ENCODE measurements at places on chromosomes 3 and 15.
A peak's percentile ranks its signal among the peaks of the same experiment; 100 is the strongest.

DNA sequence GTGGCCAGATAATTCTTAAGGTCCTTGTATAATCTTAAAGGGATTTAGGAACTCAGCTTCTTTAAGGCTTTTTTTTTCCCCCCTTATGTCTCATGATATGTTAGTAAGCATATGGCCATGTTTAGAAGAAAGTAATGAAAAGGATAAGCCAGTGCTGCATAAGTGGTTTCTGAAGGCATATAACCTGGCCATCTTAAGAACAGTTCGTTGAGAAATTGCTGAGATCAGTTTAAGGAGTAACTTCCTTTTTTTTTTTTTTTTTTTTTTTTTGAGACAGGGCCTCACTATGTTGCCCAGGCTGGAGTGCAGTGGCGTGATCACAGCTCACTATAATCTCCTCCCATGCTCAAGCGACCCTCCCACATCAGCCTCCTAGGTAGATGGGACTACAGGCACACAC, 51.7 kb downstream of the UBE2E2 start:
- DNase-seq = no peak

DNA sequence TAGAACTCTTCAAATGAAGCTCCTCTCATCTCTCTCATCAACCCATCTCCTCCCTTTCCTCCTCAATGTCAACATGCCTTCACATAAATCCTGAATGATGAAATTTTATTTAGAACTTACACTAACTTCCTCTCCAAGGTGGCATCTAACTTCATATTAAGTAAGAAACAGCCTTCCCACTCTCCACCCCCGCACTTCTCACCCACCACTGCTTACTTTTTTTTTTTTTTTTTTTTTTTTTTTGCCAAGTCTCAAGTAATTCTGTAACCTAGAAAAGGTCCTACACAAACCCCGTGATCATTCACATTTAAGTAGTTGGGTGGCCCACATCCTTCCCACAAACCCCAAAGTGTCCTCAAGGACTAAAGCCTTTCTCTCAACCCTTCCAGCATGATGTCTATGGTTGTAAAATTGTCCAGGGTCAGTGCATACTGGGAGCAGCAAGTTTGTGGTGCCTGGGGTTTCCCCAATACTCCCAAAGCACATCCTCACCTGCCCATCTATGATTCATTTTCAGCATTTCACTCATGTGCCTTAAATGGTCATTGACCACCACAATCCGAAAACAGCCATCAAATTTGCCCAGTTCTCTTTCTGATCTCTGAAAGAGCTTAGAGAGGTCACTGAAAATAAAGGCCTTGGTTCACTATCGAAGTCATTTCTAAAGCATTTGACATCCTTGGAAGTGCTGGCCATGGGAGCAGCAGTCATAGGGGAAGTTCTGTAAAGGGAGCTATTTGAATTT, 47.2 kb downstream of the CD86 start:
- DNase-seq = peak; percentile 36

GRCh38 chr3:105042586-105042985, 324.1 kb upstream of the ALCAM start:
- DNase-seq = no peak

GRCh38 chr3:100209948-100210771, 50.6 kb upstream of the TBC1D23 start:
- DNase-seq = no peak

GRCh38 chr15:37105889-37106288, 5.5 kb upstream of the MEIS2 start:
- no peak for DNase-seq

DNA sequence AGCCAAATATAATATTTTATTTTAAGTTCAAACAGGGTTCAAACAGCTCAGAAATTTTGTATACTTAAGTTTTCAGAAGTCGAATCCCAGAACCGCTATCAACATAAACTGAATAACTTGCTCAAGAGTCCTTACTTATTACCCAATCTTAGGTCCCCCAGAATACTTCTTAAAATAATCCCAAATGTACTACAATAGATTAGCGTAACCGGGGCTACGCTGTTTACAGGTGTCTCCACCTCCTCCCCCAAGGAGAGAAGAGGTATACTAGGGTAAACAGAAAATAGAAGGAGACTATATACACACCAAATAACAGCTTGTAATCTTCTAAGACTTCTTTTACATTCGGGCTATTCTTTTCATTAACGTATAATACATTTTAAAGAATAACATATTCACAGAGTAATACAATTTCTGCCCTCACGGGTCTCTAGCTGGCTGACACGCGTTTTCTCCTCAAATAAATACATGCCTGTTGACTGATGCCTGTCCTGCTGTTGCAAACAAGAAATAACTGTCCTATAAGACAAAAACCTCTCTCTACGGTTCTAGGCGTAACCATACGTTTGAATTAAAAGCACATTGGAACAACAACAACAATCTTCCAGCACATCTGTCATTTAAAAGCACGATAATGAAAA, 1.3 kb downstream of the DENND4A start:
- DNase-seq = peak; percentile 14

GRCh38 chr3:122795674-122796195, 866 bp downstream of the SLC49A4 start:
- no peak for DNase-seq

DNA sequence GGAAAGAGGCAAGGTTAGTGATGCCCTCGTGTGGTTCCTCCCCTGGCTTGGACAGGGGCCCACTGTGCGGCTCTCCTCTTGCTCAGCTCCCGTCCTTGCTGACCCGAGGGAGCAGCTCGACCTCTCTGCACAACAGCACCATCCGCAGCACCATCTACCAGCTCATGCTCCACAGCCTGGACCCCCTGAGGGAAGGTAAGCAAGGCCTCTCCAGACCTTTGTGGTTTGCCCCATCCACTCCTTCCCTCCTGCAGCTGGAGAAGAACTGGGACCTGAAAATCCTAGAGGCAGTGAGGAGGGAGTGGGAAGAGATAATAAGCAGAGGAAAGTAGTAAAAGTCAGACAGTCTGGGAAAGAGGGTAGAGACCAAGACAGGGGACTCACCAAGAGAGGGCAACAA, 17.8 kb downstream of the SLC24A1 start:
- no peak for DNase-seq

DNA sequence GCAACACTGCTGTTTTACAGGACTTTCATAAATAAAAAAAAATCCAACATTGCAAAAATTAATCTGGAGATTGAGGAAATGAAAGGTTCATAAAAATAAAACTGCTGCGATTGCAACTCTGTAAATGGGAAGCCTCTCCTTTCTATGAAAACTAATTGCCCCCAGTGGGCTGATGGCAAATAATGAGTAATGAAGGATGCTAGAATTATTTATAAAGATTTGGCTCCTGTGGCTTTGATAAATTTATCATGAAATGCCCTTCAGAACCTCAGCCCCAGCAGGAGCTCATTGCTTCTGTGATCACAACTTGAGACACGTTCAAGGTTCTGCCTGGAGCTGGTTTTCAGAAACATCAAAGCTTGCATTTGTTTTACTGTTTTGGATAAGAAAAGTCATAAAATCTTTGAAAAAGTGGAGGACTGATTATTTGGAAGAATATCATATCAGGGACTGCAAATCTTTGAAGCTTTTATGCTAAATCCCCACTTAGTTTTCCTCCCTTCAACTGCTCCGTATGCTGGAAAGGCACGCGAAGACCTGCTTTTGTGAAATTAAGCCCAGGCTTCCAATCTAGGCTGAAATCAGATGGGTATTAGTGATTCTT, 24.5 kb upstream of the LYZL4 start:
- no peak for DNase-seq

- DNase-seq = no peak
These were observed 98.9 kb downstream of the APBA2 start for GRCh38 chr15:28984421-28985315.

DNA sequence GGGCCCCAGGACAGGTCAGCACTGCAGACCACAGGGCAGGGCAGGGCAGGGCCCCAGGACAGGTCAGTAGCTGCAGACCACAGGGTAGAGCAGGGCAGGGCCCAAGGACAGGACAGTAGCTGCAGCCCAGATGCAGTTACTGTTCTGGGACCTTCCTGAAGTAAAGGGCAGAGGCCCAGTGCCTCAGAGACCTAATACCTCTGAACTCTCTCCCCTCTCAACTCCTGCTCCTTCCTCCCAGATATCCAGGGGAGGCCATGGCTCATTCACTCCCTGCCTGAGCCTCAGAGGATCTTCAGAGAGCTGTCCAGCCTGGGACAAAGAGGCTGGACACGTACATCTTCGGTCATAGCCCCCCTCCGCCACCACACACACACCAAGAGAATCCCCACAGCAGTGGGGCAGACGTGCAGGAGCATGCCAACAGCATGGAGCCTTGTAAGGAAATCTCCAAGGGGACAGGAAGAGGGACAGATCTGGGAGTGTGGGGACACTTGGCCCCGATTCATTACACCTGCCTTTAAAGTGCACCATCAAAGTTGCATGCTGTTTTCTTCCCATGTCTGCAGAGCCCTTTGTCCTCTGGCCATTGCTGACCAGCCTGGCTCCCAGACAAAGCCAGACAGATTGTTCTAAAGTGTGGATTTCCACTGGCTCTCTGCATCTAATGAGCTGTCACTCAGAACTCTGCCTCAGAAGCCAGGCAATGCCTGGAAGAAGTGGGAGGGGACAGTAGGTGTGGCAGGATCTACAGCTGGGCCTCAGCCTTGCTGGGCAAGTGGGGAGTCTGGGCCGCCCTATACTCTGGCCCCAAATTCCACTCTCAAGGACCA, 24.2 kb upstream of the BUB1B start:
- no peak for DNase-seq

DNA sequence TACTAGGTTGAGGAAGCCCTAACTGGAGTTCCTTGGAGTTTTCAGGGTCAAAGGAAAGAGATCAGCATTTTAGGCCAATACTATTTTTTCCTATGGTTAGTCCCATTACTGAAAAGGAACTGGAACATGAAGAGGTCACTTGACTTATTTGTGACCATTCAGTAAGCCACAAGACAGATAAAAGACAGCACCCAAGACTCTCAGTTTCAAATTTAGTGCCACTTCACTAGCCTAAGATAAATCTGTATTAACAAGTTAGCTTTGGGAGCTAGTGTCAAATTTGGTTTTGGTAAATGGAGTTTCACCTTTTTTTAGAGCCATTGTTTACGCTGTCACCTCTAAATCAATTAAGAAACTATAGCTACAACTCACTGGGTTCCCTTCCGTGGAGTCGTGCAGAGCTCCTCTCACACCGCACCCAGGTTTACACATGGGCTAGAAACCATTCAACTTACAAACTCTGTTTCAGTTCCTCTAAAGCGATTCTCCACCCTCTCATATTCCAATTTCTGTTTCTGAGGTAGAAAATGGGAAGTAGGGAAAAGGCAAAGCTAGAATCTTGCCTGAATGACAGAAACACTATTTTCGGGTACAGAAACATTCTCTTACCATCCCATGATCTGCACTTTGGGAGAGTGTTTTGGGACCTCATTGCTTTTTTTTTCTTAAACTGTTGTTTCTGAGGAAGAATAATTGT, 14.4 kb downstream of the CCDC32 start:
- peak; percentile 48 for DNase-seq

DNA sequence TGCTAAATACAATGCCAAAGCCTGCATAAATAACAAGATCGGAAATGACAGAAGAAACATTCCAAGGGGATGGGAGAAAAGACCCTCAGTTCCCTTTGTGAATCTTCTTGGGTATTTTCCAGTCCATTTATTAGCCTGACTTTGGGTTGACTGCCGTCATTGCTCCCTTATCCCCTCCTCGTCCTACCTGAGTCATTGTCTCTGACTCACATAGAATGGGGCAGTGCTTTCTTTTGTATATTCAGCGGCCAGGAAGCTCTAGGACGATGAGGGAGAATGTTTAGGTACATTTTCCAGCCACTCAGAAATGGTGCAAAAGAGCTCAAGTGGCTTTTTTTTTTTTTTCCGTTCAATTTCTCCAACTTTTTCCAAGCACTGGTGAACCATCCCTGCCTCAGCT, 71.6 kb downstream of the KAT2B start:
- DNase-seq = no peak

DNA sequence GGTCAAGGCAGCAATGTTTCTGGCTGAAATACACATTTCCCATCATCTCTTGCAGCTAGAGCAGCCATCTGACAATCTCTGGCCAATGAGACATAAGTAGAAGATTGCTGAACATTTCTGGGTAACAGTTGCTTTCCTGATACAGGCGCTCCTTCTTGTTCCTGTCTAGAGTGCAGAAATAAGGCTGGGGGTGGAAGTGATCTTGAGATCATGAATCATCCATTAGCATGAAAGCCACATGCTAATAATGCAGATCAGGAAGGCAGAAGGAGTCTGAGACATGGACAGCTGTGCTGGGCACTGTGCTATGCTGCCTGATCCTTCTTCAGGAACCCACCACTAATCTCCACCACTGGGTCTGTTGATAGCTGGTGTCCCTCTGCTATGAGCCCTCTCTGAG, 14.8 kb upstream of the TMEM108 start:
- DNase-seq = no peak

- DNase-seq = no peak
These were observed 272.9 kb upstream of the CTDSPL start for GRCh38 chr3:37588758-37589157.

DNA sequence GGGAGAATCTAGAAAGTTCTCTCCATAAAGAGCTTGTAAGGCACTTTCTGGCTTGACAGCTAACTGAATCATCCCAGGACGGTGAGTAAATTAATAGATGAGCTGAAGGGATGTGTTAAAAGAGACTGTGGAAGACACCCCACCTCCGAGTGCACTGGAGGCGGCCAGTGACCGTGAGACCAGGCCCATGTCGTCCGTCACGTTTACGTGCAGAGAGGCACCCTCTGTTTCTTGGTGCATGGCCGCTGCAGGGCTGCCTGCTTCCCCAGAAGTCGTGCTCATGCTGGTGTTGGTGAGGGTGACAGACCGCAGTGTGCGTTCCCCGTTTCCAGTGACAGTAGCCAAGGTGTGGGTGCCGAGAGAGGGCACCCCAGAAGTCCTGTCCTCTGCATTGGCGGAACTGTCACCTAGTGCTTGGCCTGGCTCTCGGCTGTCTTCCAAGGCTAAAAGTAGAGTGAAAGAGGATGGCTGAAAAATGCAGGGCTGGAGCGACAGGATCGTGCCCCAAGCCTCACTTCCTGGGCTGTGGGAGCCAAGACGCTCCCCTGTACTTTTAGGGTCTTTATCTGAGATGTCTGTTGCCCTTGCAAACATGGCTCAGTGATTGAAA, 41.1 kb downstream of the HEG1 start:
- DNase-seq = no peak

DNA sequence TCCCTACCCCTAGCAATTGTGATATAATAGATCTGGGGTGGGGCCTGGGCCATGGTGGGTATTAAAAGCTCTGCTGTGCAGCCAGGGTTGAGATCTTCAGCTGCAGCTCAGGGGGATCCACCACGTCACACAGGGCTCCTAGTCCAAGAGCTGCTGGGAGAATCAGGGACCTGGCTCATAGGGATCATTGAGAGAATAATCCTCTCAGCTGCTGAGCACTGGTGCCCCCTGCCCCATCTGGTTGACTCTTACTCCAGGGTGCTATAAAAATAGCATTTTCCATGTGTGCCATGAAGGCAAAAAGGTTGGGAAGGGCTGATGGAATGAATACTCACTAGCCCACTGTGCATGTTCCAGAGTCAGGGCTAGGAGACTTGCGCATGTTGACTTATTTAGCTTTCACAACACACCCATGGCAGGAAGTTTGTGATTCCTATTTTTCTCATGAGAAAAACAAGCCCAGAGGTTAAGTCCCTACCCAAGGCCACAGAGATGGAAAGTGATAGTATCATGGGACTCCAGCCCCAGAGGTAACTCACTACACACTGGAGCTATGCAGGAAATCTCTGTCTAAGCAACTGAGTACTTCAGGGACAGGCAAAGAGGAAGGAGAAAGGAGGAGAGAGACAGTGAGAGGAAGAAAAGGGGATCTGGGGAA, 94.6 kb upstream of the HERC1 start:
- no peak for DNase-seq

- DNase-seq = no peak
These were observed 11.4 kb downstream of the AVEN start for GRCh38 chr15:34027606-34028005.

GRCh38 chr3:121975702-121976302, 46.2 kb downstream of the ILDR1 start:
- DNase-seq = no peak

All from SIG-M5 (cell line).